Tongue (tissue), 3 donors: ENCODE measurements at places on chromosomes 12 and 14.

GRCh38 chr12:46124848-46125619 is 134.7 kb upstream of the SCAF11 start:
- DNase-seq = peak; percentile 90

- no peak for DNase-seq
Observed at GRCh38 chr12:27336282-27336653, 3.6 kb downstream of the BMAL2 start.

GRCh38 chr12:13443028-13443427 is 246.5 kb downstream of the EMP1 start:
- no peak for DNase-seq

- no peak for DNase-seq
Observed at GRCh38 chr12:94037444-94037843, 110.9 kb upstream of the PLXNC1 start.

DNA sequence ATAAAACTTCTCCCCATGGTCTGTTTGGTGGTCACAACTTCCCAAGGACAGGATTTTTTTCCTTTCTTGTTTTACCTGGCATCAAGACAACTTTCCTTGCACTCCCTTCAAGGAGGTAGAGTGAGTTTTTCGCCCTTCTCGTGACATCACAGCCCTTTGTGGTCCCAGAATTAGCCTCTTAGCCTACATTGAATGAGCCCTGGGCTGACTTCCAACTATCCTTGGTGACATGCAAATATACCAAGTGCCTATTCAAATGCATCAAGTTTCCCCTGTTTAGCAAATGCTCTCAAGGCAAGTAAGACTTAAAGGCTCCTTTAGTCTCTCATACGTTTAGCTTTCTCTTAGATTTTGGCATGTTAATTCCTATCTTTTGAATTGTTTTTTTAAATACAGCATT is 36.6 kb downstream of the TC2N start:
- peak; percentile 69 for DNase-seq

DNA sequence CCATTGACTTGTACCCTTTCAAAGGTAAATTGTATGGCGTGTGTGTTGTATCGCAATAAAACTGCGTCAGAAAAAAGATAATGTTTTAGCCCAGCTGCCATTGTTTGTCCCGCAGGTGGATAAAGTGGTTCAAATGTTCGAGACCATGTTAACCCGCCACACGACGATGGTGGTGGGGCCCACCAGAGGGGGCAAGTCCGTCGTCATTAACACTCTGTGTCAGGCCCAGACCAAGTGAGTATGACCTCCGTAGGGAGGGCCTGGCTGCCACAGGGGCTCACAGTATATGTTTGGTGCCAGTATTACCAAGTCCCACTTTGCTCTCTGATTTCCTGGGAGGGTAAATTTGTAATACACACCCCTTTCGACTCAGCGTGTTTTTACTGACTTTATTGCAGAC is 96.9 kb downstream of the DNAH10 start:
- no peak for DNase-seq

GRCh38 chr14:86020841-86021240 is 490.9 kb downstream of the FLRT2 start:
- DNase-seq = no peak

DNA sequence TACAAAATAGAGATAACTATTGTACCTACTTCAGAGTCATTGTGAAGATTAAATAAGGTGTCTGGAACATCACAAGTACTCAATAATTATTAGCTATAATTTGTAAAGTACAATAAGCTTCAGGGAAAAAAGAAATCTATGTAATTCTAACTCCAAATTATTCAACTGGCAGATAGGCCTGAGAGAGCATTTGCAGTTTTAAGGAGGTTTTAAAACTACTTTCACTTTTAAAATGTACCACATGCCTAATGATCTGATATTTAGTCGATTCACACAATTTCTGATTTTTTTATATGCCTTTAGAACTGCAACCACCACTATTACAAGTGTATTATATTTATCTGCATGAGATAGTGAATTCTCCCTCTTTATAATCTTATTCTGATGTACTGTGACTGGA is 24.9 kb upstream of the FRMD6 start:
- DNase-seq = no peak

- no peak for DNase-seq
Observed at GRCh38 chr12:116736962-116737773, 701 bp downstream of the SPRING1 start.

DNA sequence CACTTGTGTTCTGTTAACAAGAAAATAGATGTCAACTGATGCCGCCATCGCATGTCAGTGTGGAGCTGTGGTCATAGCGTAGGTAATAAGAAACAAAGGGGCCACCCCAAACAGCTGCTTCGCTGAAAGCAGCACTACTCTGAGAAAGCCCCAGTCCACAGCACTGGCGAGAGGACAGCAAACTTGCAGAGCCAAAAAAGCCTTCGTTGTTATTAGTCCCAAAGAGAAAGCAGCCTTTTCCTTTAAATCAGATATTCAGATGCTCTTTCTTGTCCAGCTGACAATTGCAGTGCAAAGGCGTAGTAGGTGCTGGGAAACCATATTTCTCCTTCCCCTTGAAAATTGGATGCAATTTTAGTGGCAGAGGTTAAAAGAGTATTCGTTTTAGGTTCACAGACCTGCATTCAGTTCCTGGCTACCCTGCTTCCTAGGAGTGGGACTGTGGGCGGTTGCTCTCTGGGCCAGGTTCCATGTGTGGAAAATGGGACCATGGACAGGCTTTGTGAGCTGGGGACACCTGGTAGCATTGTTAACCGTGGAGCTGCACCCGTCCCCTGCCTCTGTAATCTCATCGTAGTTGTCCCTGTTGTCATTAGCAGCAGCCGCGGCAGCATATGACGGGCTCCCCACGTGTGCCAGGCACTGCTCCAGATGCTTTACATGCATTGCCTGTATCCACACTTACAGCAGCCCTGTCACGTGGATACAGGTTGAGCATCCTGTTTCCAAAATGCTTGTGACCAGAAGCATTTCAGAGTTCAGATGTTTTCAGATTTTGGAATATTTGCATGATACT is 54.2 kb downstream of the ELK3 start:
- no peak for DNase-seq
